Activated T-cell treated with anti-CD3 and anti-CD28 coated beads, Interleukin-2, amount 50 U/mL, for 72 hours (primary cell): ENCODE measurements at places on chromosomes 5 and 9. TPM values are rescaled to one million over a fixed set of nuclear protein-coding genes. Genes with fewer than 3 reads are reported as not detected.

GRCh38 chr9:81892440-81892839 is 35.8 kb upstream of the SPATA31D4 start:
- DNase-seq: no peak

GRCh38 chr5:90161414-90161813 is 248.1 kb downstream of the CETN3 start:
- DNase-seq: no peak

DNA sequence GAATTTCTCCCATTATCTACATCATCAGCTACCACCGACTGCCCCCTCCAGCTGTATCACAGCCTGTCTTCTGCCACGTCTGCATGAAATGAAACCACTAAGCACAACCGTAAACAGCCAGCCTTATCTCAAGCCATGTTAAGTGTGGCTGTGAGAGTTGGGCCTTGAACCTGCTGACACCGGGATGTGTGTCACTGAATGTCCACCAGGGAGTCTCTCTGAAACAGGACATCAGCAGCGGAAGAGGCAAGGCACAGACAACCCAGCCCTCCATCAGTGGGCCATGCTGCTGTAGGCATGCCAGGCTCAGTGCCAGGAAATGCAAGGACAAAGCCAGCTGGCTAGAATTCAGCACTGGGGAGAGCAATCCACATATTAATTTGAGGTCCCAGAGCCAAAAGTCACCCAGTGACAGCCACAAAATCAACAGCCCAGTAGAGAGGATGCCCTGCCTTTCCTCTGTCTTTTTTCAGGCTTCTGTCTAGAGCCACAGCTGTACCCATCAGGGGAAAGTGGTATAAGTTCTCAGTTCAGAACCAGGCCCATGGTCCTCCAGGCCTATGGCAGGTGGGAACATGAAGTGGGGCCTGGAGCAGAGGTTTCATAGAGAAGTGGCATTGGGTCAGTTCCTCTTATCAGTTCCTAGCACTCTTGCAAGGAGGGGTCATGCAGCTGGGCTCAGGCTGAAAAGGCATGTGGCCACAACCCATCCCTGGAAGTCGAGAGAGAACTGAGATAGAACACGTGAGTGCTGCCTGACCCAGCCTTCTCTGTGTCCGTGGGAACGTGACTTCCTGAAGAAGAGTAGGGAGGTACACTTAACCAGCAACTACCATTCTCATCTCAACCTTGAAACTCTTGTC is 199.4 kb downstream of the ESM1 start:
- no peak for DNase-seq

The SLC2A8 gene
- 11.4 TPM for total RNA-seq

GRCh38 chr5:92956886-92957285 is 624.1 kb downstream of the NR2F1-AS1 start:
- DNase-seq: no peak

DNA sequence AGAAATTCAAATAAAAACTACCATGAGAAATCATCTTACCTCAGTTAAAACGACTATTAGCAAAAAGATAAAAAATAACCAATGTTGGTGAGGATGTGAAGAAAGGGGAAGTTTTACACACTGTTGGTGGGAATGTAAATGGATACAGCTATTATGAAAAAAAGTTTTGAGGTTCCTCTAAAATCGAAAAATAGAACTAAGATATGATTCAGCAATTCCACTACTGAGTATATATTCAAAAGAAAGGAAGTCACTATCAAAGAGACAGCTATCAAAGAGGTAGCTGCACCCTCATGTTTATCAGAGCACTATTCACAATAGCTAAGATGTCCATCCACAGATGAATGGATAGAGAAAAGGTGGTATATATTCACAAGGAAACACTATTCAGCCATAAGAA is 1888.4 kb downstream of the MAT2B start:
- DNase-seq: no peak

- no peak for DNase-seq
Measured at GRCh38 chr5:158922816-158923215, 176.9 kb downstream of the EBF1 start.

The PCDHA9 gene
- not detected for total RNA-seq

DNA sequence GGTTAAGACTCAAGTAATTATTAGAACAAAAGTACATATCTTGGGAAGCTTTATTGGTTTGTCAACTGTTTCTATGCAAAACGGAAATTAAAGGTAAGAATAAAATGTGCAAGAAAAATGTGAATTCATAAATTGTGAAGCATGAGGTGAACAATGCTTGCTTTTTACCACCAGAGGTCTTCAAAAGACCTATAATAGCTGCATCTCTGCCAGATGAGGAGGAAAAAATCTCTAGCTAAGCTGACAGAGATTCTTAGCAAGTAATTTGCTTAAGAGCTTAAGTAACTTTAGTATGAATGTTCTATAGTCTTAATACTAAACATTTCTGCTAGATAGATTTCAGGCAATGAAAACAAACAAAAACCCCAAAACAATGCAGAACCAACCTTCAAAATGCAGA is 54.1 kb downstream of the MRPS30 start:
- DNase-seq: no peak
